ENCODE measurements at places on chromosomes 1 and 21.

GRCh38 chr1:93692983-93693591 lies 11.4 kb upstream of the BCAR3 start:
- DNase-seq = peak; percentile 17

- DNase-seq = no peak
Observed at GRCh38 chr1:8059161-8059622, 33.1 kb upstream of the ERRFI1 start.

DNA sequence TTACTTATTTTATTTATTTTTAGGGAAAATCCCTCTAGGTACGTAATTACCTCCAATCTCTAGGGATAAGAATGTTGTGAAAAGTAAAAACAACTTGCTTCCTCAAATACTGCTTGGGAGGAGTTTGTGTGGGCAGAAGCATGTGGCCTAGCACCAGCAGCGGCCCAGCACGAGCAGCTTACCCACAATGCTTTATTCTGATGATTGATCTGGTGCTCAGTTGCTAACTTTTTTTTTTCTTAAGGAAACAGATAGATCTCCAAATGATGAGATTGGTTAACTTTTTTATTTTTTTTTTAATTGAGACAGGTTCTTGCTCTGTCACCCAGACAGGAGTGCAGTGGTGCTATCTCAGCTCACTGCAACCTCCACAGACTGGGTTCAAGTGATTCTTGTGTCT lies 4.2 kb downstream of the CLIC6 start:
- DNase-seq = no peak

DNA sequence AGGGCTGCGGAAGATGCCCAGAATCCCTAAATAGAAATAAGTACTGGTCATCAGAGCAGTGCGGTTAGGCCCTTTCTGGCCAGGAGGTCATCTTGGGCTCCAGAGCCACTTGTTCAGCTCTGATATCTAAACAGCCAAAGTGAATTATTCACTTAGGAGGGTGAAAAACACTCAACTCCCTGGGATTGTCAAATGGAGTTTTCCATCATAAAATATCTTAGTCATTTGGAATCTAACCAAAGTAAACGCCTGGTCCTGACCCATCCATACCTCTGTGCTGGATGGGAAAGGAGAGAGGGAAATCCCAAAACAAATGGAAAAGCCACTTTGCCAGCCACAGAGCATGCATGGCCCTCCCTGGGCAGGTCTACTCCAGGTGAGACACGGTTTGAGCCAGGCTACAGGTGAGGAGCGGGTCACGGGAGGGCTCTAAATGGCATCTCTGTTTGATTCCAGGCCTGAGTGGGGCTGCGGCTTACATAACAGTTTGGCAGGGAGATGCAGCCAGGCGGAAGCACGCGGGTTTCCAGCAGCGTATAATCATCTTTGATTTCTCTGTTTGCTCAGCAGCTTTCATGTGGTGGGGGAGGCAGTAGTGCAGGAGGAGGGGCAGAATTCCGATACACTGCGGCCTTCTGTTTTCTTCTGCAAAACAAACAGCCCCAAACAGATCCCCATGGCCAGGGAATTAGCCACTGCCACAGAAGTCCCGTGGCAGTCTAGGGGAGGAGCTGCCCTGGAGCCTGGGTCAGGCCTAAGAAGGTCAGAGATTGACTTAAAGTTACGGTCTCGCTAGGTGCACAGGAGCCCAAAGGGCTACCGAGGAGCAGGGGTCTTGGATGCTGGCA lies 59.1 kb upstream of the ZNF648 start:
- no peak for DNase-seq

DNA sequence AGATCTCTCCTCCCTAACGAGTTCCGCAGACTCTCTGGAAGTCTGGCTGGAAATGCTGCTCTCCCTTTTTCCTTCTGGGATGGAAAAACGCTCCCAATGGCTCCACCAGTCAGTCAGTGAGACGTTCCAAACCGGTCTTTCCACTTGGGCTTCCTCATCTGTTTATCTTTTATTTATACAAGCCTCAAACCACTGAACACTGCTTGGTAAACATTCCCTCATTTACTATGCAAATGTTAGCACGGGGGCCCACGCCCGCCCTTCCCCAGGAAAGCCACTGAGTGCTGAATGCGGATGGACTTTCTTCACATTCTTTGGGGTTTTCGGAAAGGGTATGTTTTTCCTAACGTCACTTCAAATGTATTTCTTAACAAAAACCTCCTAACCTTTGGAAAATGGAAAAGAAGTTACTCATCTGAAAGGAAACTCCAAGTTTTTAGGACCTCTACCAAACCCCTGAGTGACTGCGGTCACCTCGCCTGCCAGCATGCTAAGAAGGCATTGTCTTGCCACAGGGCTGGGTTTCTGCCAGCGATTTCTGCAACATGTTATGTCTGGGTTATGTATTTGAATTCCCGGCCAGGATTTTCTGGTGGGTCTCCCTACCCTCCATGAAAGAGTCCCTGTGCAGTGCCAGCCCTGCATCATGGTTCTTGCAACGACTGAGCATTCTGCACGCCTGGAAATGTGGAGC lies 14.0 kb upstream of the UMODL1 start:
- DNase-seq = no peak

DNA sequence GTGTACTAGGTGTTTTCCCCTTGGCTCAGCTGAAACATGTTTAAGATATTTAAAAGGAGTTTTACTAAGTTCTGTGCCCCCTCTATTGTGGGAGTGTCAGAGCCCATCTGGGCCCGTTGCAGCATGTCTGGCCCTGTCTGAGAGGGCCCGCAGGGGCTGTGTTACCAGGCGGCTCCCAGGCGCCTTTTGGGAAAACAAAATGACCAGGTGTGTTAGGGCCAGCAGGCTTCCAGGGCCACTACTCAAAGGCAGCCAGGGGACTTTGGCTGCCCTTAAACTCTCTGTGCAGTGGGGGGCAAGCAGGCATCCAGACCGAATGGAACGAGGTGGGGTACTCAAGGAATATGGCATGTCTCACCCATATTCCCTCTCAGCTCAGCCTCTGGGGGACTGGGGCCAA lies 111.7 kb downstream of the KCNN3 start:
- no peak for DNase-seq

GRCh38 chr1:22932803-22933470 lies 39.7 kb downstream of the LACTBL1 start:
- DNase-seq = no peak

- no peak for DNase-seq
Observed at GRCh38 chr1:167605576-167605975, 24.5 kb upstream of the RCSD1 start.

DNA sequence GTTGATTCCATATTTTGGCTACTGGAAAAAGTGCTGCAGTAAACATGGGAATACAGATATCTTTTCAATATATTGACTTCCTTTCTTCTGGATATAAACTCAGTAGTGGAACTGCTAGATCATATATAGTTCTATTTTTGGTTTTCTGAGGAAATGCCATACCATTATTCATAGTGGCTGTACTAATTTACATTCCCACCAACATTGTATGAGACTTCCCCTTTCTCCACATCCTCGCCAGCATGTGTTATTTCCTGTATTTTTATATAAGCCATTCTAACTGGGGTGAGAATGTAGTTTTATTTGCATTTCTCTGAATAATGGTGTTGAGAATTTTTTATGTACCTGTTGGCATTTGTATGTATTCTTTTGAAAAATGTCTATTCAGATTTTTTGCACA lies 385.2 kb downstream of the NUF2 start:
- no peak for DNase-seq

DNA sequence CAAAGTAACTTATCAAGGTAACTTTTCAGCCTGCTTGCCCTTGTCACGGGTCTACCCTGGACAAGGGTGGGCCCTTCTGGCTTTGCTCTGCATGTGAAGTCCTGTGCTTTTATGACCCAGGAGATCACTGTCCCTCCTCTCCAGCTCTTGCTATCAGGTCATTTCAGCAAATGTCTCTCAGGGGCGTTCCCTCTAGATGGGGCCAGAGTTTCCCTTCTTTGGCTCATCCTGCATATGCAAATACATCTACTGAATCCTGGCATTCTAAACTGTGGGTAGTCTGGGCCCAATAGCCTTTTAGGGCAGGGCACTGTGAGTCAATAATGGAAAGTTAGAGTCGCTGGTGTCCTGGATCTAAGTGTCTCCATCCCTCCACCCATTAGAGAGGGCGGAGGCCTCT lies 366.9 kb upstream of the USP24 start:
- no peak for DNase-seq

GRCh38 chr1:64263856-64264255 lies 60.4 kb downstream of the UBE2U start:
- no peak for DNase-seq

- DNase-seq = no peak
Observed at GRCh38 chr21:23111070-23111600, 2112.9 kb downstream of the NCAM2 start.

DNA sequence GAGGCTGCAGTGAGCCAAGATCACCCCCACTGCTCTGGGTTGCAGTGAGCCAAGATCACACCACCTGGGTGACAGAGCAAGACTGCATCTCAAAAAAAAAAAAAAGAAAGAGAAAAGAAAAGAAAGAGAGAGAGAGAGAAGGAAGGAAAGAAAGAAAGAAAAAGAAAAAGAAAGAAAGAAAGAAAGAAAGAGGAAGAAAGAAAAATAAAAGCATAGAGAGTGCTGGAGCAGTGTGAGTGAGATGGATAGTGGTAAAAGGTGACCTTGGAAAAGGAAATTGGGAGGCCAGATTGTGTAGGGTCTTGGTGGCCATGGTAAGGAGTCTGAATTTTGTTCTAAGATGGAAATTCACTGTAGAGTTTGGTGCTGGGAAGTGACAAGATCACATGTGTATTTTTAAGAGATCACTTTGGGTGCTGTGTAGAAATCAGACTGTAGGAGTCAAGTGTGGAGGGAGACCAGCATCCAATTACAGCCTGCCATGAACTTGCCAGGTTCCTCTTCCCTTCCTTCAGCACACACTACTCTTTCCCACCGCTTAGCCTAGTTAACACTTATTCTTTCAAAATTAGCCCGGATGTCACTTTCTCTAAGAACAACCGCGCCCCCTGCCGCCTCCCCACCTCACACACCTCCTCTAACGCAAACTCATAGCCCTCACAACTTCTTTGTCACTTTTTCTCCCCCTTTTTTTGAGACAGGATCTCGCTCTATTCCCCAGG lies 17.9 kb downstream of the MTX1 start:
- DNase-seq = peak; percentile 90

DNA sequence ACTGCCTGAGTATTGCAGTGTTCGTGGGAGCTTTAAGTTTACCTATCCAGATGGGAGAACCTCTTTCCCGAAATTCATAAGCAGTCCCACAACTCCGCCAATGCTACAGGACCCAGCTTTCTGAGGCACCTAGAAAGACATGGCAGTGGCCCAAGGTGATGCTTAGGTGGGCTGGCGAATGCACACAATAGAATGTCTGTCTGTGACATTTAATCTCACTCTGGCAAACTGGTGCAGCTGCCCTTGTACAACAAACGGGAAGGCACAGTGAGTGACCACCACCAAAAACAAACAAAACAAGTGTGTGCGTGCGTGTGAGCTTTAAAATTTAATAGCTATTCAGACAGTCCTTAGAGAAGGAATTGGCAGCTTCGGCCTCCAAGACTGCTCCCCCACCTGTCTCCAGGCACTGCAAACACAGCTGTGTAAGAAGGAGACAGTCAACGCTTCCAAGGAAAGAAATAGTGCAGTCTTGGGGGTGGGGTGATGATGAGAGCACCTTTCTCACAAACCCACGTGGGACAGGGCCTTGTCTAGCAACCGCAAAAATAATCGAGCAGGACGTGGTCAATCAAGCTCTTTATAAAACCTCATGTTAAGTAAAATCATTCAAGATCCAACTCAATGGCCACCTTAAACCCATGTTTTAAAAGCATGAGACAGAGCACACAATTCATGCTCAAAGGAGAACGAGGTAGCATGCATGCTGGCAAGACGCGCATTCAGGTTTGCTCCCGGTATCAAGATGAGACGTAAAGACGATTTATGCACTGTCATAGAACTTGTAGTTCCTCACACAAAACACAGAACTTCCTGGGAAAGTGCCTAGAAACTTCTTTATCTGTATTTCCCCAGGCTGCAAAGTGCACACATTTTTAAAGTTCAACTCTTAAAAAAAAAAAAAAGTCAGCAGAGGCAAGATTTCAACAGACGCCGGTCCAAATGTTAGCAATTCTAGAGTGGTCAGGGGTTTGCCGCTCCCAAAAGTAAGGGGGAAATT lies 84.1 kb downstream of the TM2D1 start:
- no peak for DNase-seq

DNA sequence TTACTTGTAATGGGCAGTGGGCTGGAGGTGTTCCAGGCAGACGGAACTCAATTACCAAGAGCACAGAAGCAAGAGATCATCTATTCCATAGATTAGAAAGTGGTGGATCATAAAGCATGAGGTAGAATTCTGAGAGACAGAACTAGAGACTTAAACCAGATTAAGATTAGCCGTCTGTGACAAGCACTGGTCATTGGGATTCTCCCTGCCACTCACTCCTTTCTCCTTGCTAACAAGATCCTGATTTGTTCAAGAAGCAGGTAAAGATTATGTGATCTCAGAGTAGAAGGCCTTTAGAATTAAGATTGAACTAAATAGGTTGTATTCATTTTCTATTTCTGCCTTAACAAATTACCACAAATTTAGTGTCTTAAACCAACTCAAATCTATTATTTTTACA lies 1.5 kb upstream of the HSPA13 start:
- DNase-seq = no peak

All from RPMI8226 (cell line).